ENCODE measurements at places on chromosomes 13 and 19. TPM values are rescaled to one million over a fixed set of nuclear protein-coding genes. Genes with fewer than 3 reads are reported as not detected.

DNA sequence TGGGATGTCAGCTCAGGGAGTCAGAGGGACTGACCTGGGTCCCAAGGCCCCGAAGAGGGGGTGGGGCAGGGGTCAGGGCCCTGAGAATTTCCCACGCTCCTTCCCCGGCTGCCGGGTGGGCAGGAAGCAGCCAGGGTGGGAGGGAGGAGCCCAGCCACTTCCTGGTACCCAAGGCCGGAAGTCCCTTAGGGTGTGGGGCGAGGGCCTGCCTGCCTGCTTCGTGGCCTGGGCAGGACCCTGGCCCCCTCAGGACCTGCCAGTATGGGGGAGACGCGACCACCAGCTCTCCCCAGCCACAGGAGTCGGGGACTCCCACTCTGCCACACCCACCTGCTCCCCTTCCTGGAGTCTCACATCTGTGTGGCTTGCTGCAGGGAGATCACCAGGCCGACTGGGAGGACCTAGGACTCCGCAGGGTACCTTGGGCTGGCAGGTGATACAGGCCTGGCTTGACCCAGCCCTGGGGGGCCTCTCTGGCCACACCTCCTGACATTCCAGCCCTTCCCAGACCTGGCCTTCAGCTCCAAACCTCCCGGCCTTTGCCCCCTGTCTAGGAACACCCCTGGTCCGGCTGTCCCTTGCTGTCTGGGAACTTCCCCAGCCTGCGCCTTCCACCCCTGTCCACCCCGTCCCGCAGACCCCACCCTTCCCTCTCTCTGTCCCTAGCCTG is 9.8 kb upstream of the CIRBP start:
- DNase-seq, result peak; percentile 71

- no peak for DNase-seq
Measured at GRCh38 chr13:80550971-80551441, 210.1 kb upstream of the SPRY2 start.

- DNase-seq, result no peak
Measured at GRCh38 chr19:51200071-51200666, 24.7 kb upstream of the CD33 start.

- DNase-seq, result no peak
Measured at GRCh38 chr13:30319130-30319529, 11.8 kb upstream of the KATNAL1 start.

GRCh38 chr13:79749984-79750551 is 269.1 kb downstream of the NDFIP2 start:
- DNase-seq, result peak; percentile 54

GRCh38 chr13:62305756-62306155 is 890.1 kb upstream of the PCDH20 start:
- DNase-seq, result peak; percentile 8

DNA sequence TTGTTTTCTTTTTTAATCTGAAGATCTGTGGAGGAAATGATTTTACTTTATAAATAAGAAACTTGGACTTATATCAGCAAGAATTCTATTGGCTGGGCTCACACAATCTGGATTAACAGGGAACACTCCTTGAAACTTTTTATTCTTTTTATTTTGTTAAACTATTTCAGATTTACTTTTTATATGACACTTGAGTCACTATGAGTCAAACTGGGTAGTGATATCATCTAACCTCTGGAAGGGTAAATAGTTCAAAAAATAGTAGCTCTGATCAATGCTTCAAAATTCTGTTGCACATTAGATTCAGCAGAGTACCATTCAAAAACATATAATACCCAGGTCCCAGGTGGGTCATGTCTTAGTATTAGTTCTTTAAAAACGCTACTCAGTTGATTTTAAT is 55.1 kb upstream of the NBEA start:
- no peak for DNase-seq

DNA sequence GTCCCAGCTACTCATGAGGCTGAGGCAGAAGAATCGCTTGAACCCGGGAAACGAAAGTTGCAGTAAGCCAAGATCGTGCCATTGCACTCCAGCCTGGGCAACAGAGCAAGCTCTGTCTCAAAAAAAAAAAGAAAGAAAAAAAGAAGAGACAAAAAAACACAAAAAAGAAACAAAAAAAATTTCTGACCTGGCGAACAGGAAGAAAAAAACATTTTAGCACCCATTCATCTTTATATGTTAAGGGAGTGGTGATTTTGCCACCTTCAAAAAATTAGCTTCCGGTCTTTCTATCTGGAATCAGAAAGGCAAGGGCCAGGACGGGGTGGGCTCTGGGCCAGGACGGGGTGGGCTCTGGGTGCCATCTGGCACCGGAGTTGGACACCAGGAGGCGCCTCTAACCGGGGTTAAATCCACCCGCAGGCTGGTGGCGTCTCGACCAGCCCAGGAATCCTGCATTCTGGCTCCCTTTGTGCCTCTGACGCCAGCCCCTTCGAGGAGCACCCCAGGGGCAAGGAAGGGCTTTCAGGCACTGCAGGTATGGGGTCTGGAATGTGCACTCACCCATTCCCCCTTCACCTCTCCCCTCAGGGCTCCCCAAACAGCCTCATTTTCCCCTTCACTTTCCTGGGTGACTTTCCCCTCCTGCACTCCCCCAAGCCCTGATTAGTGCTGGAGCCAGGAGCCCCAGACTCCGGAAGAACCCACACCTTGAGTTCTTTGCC is 10.4 kb upstream of the ZSWIM4 start:
- peak; percentile 81 for DNase-seq

DNA sequence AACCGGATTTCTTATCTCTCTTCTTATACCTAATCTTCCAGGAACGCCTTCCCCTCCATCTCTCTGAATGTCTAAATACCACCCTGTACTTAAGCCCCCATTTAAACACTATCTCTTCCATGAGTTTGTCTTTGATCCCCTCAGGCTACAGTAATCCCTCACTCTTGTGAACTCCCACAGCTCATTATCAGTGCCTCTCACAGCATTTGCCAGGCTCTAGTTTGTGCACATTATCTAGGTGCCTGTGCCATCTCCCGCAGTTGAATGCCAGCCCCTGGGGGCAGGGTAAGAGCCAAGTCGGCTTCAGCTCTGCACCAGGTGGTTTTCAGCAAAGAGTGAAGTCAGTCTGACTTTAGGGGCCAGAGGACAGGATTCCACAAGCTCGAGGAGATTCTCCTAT is 71.4 kb downstream of the FREM2 start:
- DNase-seq, result peak; percentile 23

- DNase-seq, result no peak
Measured at GRCh38 chr13:75726306-75726705, 90.2 kb downstream of the LMO7 start.

GRCh38 chr19:44757735-44758505 is 9.4 kb downstream of the BCL3 start:
- DNase-seq, result peak; percentile 90

DNA sequence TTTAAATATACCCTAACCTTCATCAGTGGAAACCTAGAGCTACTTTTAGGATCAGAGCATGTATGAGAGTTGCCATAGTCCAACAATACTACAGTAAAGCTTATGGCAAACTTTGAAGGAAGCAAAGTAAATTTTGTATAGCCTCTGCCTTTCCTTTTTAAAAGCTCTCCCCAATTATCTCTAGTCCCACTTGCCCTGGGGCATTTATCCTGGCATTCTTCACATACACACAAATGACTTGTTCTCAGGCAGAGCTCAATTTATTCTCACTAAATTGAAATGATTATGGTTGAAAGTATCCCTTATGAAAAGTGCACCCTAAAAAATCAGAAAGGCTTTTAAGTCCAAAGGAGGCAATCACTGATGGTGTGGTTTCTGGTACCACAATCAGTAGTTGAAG is 94.1 kb upstream of the UFM1 start:
- DNase-seq, result no peak

GRCh38 chr13:48590141-48590901 is 57.4 kb upstream of the RCBTB2 start:
- DNase-seq, result no peak

- DNase-seq, result no peak
Measured at GRCh38 chr19:334296-335071, 10.1 kb downstream of the MIER2 start.

- DNase-seq, result no peak
Measured at GRCh38 chr13:69306766-69307165, 800.9 kb upstream of the ATXN8OS start.

- no peak for DNase-seq
Measured at GRCh38 chr13:19156013-19156825, 25.4 kb downstream of the TUBA3C start.

DNA sequence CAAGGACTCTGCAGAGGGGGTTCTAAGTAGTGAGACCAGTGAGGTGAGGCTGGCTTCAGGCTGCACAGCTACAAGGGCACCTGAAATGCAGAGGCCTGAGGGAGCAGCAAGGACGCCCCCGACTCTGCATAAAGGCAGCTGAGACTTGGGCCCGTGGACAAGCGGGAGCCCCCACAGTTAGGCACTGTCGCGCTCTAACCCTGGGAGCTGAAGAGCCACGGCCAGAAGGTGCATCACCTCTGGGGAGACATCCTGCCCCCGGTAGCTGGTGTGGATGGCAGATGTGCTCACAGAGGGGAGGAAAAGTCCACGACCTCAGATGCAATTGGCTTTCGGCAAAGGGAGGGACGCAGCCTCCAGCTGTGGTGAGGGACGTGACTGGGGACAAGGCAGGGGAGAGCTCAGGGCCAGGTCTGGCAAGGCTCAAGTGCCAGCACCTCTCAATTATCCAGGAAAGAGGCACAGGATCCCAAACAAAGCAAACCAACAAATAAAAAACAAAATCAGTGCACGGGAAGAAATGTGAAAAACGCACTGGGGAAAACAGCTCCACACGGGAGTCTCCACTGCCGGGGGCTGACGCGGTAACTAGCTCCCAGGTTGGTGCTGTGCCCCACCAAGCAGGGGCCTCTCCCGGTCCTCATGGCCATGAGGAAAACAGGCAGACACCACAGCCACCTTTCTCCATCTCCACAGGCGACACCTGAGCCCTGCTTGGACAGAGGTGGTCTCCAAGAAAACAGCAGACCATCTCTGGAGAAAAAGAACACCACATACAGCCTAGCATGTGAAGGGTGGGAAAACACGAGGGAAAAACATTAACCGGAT is 23.0 kb upstream of the PLPP2 start:
- no peak for DNase-seq

- DNase-seq, result peak; percentile 11
Measured at GRCh38 chr13:55660851-55661250, 1479.9 kb upstream of the PRR20A start.

- DNase-seq, result no peak
Measured at GRCh38 chr19:49713236-49713845, 22.4 kb downstream of the CPT1C start.

DNA sequence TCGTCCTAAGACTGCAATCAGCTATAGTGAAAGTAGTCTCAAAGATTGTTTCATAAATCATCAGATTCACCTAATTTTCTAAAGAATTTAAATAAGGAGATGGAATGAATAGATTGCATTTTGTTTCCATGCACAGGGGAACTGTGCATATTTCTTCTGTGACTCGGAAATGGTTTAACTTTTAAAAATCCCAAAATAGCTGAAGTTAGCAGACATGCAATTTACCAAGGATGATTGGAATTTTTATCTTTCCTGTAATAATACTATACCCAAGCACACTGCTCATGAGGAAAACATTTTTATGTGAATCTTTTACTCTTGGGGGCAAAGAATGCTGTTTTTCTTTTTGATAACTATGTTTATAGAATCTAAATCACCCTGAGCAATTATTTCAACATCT is 15.0 kb upstream of the LMO7 start:
- DNase-seq, result no peak

GRCh38 chr13:113497217-113497616 is 6.7 kb upstream of the DCUN1D2 start:
- peak; percentile 37 for DNase-seq

GRCh38 chr13:80483157-80483556 is 142.2 kb upstream of the SPRY2 start:
- no peak for DNase-seq

DNA sequence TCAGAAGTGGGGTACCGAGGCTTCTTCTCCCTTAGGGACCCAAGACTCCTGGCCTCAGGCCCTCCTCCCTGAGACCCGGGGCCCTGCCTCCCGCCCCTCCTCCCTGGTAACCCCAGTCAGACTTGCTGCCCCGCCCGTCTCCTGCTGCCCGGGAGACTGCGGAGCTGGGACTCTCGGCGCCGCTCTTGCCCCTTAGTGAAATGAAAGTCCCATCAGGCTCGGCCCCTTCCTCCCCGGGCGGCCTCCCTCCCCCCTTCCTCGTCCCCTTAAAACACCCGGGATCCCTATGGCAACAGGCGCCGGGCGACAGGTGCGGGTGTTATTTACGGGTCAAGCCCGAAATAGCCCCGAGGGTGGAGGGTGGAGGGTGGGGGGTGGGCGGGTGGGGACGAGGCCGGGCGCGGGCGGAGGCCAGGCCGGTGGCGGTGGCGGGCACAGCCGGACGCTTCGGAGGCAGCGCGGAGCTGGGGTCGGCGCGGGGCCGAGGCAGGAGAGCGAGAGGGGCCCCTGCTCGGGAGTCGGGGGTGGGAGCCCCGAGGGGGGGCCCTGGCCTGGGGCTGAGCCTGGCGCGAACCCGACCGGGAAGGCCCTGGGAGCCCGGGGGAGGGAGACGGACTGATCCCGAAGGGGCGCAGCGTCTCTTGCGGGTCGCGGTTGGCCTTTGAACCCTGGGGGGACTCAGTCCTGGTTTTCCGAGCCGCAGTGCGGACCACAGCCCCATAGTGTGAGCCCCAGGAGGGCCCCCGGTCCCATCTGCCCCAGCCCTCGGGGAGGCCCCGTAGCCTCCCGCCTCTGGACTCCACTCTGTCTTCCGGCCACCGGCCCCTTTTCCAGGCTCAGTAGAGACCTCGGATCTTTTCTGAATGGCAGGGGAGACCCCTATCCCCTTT is at the start of gene CACNG6:
CACNG6 (plus strand) TSS at position 414 of the 890 bp plus-strand sequence. CDS start 1,241 bp downstream, outside the sequence.
- peak; percentile 72 for DNase-seq

- no peak for DNase-seq
Measured at GRCh38 chr13:27370305-27370872, 54.0 kb upstream of the GTF3A start.

DNA sequence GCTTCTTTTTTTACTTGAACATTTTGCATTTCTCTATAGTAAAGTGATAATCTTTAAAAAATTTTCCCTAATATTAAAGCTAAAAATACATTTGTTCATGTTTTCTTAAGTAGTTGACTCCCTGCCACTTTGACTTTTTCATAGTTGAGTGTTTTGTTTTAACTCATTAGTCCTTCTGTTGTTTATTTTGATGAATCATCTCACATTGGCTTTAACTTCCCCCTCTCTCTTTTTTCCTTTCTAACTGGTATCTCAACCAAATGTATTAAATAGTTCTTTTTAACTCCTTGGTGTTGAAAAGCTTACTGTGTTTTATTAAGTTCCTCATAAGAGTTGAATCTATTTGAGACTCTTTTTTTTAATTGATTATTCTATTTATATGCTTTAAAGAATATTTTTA is 2.8 kb downstream of the TNFSF13B start:
- no peak for DNase-seq

- peak; percentile 53 for DNase-seq
Measured at GRCh38 chr13:34570698-34571353, 371.2 kb upstream of the NBEA start.

INSL3 gene
- not detected for total RNA-seq

NCR1 gene
- total RNA-seq, result not detected

ZNF112 gene
- 18.2 TPM for total RNA-seq

SHD gene
- 0.34 TPM for total RNA-seq

DIAPH3 gene
- 30.1 TPM for total RNA-seq

TMIGD2 gene
- total RNA-seq, result 0.19 TPM

DAND5 gene
- 0.07 TPM for total RNA-seq

APOE gene
- 195 TPM for total RNA-seq

All from neural progenitor cell (in vitro differentiated cells).